A673 (cell line): ENCODE measurements at places on chromosomes 1 and 21. TPM values are rescaled to one million over a fixed set of nuclear protein-coding genes. Genes with fewer than 3 reads are reported as not detected.

- no peaks in the 10 kb centered on the region for H3K36me3 ChIP-seq
- DNase-seq = no peak
- H3K27me3 ChIP-seq = no peaks in the 10 kb centered on the region
- H3K4me3 ChIP-seq = no peak overlapping the region
Observed at GRCh38 chr21:26194326-26194725, 23.8 kb upstream of the APP start.

EPHB2 gene
- 10.4 and 12.3 TPM in 2 replicates for total RNA-seq

- DNase-seq = peak; percentile 1
- peaks cover 8% of the 10 kb centered on the region for H3K27me3 ChIP-seq
- no peaks in the 10 kb centered on the region for H3K36me3 ChIP-seq
- H3K27ac ChIP-seq = no peak overlapping the region
- H3K4me3 ChIP-seq = peak overlapping the region; percentile 55
Observed at GRCh38 chr1:236394879-236395229, 768 bp downstream of the EDARADD start.

DNA sequence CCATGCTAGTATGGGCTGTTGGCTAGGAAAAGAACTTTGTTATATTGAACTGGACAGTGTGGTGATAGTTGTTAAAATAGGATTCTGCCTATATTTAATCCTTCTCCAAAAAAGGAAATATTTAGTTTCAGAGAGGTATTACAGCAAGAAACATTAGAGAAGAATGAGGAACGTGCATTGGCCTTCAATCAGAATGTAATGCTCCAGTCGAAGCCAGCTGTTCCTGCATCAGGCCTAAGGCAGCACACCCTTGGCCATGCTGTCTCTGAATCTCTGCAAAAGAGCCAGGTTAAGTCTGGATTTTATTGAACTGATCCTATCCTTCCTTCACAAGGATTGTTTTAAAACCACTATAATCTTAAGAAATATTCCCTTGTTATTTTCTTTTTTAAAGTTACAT lies 35.3 kb upstream of the RALGPS2 start:
- H3K27ac ChIP-seq = no peak overlapping the region
- H3K4me3 ChIP-seq = no peak overlapping the region
- H3K27me3 ChIP-seq = no peaks in the 10 kb centered on the region
- DNase-seq = no peak
- no peaks in the 10 kb centered on the region for H3K4me1 ChIP-seq

- H3K27ac ChIP-seq = no peak overlapping the region
- H3K4me3 ChIP-seq = no peak overlapping the region
- H3K4me1 ChIP-seq = peaks cover 40% of the 10 kb centered on the region
Observed at GRCh38 chr1:89725011-89725370, 92.1 kb downstream of the LRRC8C start.

GRCh38 chr1:171173069-171173468 lies 12.0 kb upstream of the FMO2 start:
- peaks cover 19% of the 10 kb centered on the region for H3K4me1 ChIP-seq
- H3K4me3 ChIP-seq = no peak overlapping the region
- no peak overlapping the region for H3K27ac ChIP-seq
- DNase-seq = no peak
- no peaks in the 10 kb centered on the region for H3K36me3 ChIP-seq

IGSF9 gene
- 6.5 and 7.1 TPM in 2 replicates for total RNA-seq

DNA sequence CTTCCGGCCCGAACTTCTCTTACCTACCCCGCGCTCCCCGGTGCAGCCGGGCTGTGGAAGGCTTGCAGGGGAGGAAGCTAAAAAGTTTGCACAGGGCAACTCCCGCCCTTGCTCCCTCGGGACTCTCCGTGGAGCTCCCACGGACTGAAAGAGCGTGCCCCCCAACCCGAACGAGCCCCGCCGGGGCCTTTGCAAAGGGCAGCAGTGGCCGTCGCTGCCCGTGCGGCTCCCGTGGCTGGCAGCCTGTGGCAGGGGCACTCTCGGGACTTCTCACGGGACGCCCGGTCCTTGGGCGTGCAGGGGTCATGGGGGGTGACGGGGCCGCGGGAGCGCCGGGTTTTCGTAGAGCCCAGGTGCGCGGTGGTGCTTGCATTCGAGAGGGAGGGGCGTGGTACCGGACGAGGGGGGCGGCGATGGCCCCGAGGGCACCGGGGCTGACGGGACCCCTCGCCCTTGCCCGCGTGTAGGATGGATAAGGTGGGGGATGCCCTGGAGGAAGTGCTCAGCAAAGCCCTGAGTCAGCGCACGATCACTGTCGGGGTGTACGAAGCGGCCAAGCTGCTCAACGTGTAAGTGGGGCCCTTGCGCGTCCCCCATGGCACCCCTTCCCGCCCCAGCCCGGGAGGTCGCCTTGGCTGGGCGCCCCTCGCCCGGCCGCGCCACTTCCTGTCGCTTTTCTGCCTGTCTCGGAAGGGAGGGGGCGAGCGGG lies 711 bp downstream of the GADD45A start:
- peak overlapping the region; percentile 98 for H3K27ac ChIP-seq
- peak; percentile 44 for DNase-seq
- peak overlapping the region; percentile 82 for H3K4me3 ChIP-seq

GRCh38 chr1:115158181-115158580 lies 68.9 kb upstream of the TSPAN2 start:
- H3K27me3 ChIP-seq = no peaks in the 10 kb centered on the region
- H3K4me1 ChIP-seq = no peaks in the 10 kb centered on the region
- no peaks in the 10 kb centered on the region for H3K36me3 ChIP-seq
- no peak for DNase-seq
- no peak overlapping the region for H3K4me3 ChIP-seq
- no peak overlapping the region for H3K27ac ChIP-seq

TP73 gene
- 10.0 and 12.3 TPM in 2 replicates for total RNA-seq

RSBN1 gene
- 18.3 and 18.7 TPM in 2 replicates for total RNA-seq

GRCh38 chr1:23555986-23556634 lies 3.2 kb downstream of the ID3 start:
- H3K27ac ChIP-seq = peak overlapping the region; percentile 99
- peak overlapping the region; percentile 75 for H3K4me3 ChIP-seq
- no peaks in the 10 kb centered on the region for H3K27me3 ChIP-seq
- no peak for DNase-seq

DNA sequence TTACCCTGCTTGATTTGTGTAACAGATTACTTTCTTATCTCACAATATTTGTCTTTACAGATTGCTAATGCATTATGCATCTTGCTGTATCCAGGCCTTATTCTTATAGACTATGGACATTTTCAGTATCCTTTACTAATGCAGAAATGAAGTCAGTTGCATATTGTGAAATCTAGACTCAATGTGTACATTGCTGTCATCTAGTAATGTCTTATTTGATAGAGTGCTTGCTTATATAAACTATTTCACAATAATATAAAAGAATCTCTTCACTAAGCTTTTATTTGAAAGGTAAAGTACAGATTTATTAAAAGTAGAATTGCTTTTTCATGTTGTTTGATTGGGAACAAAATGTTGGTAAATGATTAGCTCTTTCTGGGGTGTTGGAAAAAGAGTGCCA lies 39.6 kb downstream of the ALG6 start:
- peaks cover 7% of the 10 kb centered on the region for H3K36me3 ChIP-seq
- no peak overlapping the region for H3K4me3 ChIP-seq
- no peak for DNase-seq
- no peaks in the 10 kb centered on the region for H3K27me3 ChIP-seq
- H3K4me1 ChIP-seq = peaks cover 6% of the 10 kb centered on the region

GRCh38 chr1:178704833-178705232 lies 20.2 kb upstream of the RALGPS2 start:
- H3K36me3 ChIP-seq = no peaks in the 10 kb centered on the region
- H3K27me3 ChIP-seq = no peaks in the 10 kb centered on the region
- DNase-seq = no peak
- no peaks in the 10 kb centered on the region for H3K4me1 ChIP-seq
- H3K4me3 ChIP-seq = no peak overlapping the region

DNA sequence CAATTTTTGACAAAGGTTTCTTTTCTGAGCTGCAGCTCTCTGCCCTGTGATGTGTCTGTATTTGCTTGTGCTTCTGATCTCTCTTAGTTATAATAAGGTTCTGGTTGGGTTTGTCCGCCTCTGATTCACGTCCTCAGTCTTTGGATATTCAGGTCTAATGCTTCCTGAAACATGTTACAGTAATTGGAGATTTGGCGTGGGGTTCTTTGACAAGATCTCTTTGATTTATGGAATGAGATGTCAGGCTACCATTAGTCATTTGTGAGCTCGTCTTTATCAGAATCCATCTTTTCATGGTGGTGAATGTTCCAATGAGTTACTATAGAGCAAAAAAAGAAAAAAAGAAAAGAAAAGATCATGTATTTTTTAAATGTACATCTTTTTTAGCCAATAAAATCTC lies 62.5 kb downstream of the BACE2 start:
- no peak overlapping the region for H3K27ac ChIP-seq
- H3K36me3 ChIP-seq = no peaks in the 10 kb centered on the region
- H3K27me3 ChIP-seq = no peaks in the 10 kb centered on the region
- no peak for DNase-seq
- no peaks in the 10 kb centered on the region for H3K4me1 ChIP-seq
- no peak overlapping the region for H3K4me3 ChIP-seq

SLC9C2 gene
- not detected in 2 replicates for total RNA-seq

DNA sequence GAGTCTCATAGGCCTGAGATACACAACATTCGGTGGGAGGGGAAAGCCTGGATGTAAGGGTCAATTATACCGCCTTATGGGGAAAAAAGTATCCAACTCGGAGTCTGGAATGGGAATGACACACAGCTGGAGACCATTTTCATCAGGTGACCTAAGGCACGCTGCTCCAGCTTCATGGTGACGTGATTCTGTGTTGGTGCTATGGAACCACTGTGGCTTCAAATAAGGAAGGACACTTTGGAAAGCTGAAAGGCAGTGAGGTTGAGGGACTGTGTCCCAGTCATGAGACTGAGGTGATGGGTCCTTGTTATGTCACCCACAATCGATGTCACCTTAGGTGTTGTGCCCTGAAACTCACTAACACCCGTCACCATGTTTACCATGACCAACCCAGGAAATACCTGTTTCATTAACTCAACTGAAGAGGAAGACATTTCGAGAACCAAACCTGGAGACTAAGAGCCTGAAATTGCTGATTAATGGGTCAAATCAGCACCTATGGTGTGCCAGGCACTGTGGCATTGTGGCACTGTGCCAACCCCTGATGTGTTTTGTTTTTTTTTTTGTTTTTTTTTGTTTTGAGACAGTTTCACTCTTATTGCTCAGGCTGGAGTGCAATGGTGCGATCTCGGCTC lies 54.5 kb downstream of the IRF2BP2 start:
- no peak overlapping the region for H3K27ac ChIP-seq
- no peaks in the 10 kb centered on the region for H3K36me3 ChIP-seq
- no peak for DNase-seq
- peaks cover 25% of the 10 kb centered on the region for H3K4me1 ChIP-seq
- H3K4me3 ChIP-seq = no peak overlapping the region
